ENCODE measurements at places on chromosomes 5 and 9.
A peak's percentile ranks its signal among the peaks of the same experiment; 100 is the strongest.

GRCh38 chr9:38405785-38406184 is 13.3 kb downstream of the ALDH1B1 start:
- peak; percentile 23 for DNase-seq

- DNase-seq: no peak
These were observed 181.7 kb downstream of the BNC2 start for GRCh38 chr9:16688814-16689213.

GRCh38 chr5:75965292-75965691 is 117.9 kb upstream of the SV2C start:
- DNase-seq: no peak

GRCh38 chr9:132935026-132935425 is 9.4 kb downstream of the TSC1 start:
- no peak for DNase-seq

DNA sequence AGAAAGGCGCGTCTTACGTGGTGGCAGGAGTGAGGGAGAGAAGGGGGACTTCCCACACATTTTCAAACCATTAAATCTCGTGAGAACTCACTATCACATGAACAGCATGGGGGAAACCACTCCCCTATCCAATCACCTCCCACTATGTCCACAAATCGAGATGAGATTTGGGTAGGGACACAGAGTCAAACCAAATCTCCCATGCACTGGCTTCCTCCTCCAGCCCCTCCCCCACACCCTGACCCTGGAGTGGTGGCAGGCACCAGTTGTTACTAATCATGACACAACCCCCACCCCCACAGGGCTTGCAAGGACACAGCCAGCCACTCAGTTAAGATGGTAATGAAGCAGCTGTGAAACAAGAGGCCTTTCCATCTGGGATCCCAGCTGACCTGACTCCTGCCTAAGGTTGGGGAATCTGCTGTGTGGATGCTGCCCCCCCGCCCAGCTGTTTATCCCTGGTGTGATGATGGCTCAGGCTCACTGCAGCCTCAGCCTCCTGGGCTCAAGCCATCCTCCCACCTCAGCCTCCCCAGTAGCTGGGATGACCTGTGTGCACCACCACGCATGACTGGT is 57.1 kb upstream of the FUBP3 start:
- DNase-seq: no peak

DNA sequence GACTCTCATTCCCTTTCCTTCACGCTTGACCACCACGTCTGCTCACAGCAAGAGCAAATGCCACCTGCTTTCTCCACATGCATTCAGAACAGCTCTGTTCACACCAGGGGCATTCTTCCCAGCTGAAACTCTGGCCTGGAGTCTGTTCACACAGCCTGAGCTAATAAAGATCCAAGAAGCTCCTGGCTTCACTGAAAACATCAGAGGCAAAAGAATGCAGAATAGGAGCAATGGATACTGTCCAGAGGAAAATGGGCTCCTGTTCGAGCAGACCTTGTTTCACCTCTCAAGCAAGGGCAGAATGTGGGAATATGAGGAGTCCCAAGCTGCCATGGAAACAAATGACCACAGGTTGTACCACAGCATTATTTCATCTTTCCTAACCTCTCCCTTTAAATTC is 402.7 kb upstream of the TNC start:
- DNase-seq: peak; percentile 52

DNA sequence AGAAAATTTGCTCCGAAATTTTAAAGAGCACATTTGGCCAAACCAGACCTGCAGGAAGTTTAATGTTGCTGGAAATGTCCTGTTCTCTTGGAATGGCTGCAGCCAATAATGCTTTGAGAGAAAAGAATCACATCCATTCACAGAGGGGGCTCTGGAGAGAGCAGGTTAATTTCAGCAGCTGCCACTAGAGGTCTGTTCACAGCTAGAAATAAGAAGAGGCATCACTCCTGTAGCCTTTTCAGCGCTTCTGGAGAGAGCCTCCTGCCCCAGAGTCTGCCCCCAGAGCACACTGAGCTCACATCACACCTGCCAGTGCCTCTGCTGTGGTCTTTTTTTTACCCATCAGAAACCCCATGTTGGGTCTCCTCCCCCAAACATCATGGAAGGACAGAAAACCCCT is 124.8 kb upstream of the RAD23B start:
- DNase-seq: peak; percentile 44

DNA sequence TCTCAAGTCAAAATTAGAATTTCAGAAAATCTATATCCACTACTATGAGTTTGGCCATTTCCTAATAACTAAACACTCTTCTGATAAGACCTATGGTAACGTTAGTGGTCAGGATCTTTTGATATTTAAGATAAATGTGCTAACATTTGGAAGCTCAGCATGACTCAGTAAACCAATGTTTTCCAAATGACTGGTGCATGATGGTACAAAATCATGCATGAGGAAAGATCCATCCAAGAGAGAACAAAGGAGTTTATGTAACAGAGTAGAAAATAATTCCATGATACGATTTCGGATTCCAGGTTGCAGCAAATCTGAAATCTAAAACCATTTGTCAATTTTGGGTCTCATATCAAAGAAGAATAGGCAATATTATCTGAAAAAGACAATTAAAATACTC is 279.2 kb downstream of the NSG2 start:
- no peak for DNase-seq

- DNase-seq: no peak
These were observed 123.8 kb upstream of the LPAR1 start for GRCh38 chr9:111162026-111162425.

Measured in AG10803 (cell line).